ENCODE measurements at places on chromosomes 3 and 15.
A peak's percentile ranks its signal among the peaks of the same experiment; 100 is the strongest.

DNA sequence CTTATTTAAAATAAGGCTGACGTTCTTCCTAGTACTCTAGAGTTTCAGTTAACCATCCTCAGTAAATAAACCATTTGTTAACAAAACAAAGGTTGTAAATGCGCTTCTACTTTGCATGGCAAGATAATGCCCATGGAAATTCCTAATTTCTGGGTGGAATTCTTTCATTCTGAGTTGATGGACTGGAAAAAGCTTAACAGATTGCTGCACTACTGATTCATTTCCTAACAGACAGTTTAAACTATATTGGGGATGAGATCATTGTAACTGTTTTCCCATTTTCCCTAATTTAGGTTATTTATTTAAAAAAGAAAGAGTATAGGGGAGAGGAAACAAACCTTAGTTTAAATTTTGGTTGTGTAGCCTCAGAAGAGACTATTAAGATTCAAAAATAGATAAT, 342.2 kb downstream of the NLGN1 start:
- no peak for DNase-seq

DNA sequence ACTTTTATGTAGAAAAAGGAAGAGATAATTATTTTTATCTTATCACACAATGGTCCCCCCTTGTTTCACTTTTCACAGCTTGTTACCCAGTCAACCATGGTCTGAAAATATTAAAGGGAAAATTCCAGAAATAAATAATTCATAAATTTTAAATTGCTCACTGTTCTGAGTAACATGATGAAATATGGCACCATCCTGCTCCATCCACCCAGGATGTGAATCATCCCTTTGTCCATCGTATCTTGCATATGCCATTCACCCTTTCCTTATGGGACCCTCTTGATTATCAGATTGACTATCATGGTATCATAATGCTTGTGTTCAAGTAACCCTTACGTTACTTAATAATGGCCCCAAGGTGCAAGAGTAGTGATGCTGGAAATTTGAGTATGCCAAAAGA, 43.7 kb downstream of the ANKRD28 start:
- no peak for DNase-seq

- no peak for DNase-seq
Observed at GRCh38 chr15:60721707-60722106, 242.8 kb upstream of the ICE2 start.

GRCh38 chr3:15271030-15271429, 61.4 kb downstream of the SH3BP5 start:
- no peak for DNase-seq

DNA sequence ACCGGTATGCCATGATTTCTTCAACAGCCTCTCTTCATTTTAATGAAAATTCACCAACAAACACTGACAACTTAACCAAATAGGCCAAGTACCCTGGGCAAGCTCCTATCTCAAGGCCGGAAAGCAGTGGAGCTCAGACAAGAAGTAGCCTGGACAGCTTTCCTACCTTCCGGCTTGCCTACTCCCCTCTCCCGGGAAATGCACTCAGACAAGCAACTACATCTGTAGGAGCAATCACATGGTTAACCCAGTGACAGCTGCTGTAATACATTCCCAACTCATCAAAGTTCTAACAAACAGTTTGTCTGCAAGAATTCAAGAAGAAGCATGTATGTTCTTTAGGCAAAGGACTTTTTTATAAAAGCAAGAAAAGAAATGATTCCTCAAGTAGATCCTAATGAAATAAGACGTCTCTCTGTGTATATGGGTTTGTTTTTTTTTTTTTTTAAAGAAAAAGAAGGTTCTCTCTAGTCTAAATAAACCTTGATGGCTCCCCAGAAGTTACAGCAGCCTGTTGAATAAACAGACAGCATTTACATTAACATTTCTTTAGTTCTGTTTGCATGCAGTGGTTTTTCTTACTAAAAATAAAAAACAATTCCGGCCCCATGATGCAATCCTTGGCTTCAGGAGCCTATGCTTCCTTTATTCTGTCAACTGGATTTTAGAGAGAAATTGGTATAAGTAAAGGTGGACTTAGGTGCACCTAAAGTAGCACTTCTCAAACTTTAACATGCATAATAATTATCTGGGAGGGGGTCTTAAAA, 278.7 kb downstream of the NEK10 start:
- DNase-seq = no peak

- DNase-seq = no peak
Observed at GRCh38 chr15:42602501-42602900, 27.1 kb downstream of the STARD9 start.

DNA sequence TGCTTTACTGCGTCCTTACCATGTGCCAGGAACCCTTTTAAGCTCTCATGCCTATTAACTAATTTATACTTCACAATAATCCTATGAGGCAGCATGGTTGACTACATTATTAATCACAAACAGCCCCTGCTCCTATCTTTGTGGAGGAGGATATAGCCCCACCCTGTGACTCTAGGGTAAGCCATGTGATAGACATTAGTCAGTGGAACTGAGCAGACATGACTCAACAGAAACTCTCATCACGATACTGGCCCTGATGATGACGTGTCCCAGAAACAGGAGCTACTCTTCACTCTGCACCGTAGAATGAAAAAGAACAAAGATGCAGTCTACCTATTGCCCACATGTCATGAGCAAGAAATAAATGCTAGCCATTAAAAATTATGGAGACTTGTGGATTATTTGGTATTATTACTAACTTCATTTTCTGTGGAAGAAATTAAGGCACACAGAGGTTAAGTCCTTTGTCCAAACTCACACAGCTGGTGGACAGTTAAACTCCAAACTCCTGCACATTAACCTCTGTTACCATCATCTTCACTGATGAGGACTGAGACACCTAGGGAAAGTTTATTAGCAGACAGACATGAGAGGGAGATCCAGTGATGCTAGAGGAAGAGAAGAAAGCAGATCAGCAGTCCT, 51.2 kb downstream of the CFAP20DC start:
- peak; percentile 20 for DNase-seq

DNA sequence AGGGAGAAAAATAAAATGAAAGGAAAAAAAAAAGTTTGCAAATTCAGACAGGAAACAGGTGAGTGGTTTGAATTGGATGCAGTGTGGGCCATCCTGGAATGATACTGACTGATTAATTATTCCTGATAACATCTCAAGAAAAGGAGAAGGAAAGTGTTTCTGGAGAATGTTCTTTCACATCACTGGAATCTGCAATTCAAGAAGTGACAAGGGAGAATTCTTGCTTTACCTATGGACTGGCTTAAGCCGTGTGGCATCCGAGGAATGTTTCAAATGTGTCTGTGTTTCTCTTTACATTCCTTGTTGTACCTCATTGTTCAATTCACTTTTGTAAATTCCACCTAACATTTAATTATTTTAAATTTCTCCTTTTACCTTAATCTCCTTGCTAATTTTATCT, 465.0 kb downstream of the EPHB1 start:
- peak; percentile 93 for DNase-seq

GRCh38 chr3:21132896-21133295, 618.1 kb downstream of the ZNF385D start:
- DNase-seq = no peak

DNA sequence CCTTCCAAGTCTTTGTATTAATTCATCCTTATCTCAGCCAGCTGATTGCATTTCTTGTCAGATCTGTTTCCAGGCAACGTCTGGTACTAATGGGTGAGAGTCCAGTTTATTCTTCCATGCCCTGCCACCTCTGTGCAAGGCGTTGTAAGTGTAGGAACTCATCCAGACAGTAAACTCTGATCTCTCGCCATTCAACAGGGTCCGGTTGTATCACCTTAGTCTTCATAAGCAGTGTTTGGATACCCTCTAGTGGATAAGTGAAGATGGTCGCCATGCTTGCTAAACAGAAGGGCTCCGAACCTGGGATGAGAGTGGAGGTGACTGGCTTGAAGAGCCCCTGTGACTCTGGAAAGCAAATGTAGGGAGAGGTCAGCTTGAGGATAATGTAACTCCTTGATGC, 51.6 kb upstream of the CMTM7 start:
- peak; percentile 80 for DNase-seq
